ENCODE measurements at places on chromosomes 13 and 19. TPM values are rescaled to one million over a fixed set of nuclear protein-coding genes. Genes with fewer than 3 reads are reported as not detected.

The ZNF548 gene
- 31.5 TPM for total RNA-seq

The MEIS3 gene
- 0.12 TPM for total RNA-seq

The ZNF726 gene
- 24.4 TPM for total RNA-seq

The BRME1 gene
- total RNA-seq = 5.1 TPM

The ZNF415 gene
- total RNA-seq = 2.8 TPM

The PLIN5 gene
- total RNA-seq = 0.41 TPM

The TJP3 gene
- 6.3 TPM for total RNA-seq

The SLC25A15 gene
- 18.0 TPM for total RNA-seq

The PCCA gene
- 12.6 TPM for total RNA-seq

The PROZ gene
- 0.25 TPM for total RNA-seq

The CHMP2A gene
- total RNA-seq = 114 TPM

The SMIM24 gene
- 0.72 TPM for total RNA-seq

The CYP2A7 gene
- not detected for total RNA-seq

The PSG7 gene
- not detected for total RNA-seq

The KLK10 gene
- total RNA-seq = not detected

The SLC25A23 gene
- 36.0 TPM for total RNA-seq

The FXYD7 gene
- 0.82 TPM for total RNA-seq

The CEACAM21 gene
- total RNA-seq = 24.7 TPM

The ICAM4 gene
- 0.43 TPM for total RNA-seq

The PNMA8A gene
- total RNA-seq = not detected

The PEAK3 gene
- not detected for total RNA-seq

The ZNF738 gene
- total RNA-seq = 15.5 TPM

The ODAD3 gene
- 0.95 TPM for total RNA-seq

The CGB3 gene
- total RNA-seq = not detected

The LYPD5 gene
- total RNA-seq = 3.8 TPM

The SUPT20H gene
- 73.3 TPM for total RNA-seq

The ZSCAN5B gene
- not detected for total RNA-seq

The LILRA5 gene
- total RNA-seq = not detected

The ZNF667 gene
- 2.7 TPM for total RNA-seq

The LIM2 gene
- total RNA-seq = 1.2 TPM

The CATSPERD gene
- not detected for total RNA-seq

The GRIK5 gene
- total RNA-seq = 4.0 TPM
